ENCODE measurements at places on chromosomes 12 and 14.

DNA sequence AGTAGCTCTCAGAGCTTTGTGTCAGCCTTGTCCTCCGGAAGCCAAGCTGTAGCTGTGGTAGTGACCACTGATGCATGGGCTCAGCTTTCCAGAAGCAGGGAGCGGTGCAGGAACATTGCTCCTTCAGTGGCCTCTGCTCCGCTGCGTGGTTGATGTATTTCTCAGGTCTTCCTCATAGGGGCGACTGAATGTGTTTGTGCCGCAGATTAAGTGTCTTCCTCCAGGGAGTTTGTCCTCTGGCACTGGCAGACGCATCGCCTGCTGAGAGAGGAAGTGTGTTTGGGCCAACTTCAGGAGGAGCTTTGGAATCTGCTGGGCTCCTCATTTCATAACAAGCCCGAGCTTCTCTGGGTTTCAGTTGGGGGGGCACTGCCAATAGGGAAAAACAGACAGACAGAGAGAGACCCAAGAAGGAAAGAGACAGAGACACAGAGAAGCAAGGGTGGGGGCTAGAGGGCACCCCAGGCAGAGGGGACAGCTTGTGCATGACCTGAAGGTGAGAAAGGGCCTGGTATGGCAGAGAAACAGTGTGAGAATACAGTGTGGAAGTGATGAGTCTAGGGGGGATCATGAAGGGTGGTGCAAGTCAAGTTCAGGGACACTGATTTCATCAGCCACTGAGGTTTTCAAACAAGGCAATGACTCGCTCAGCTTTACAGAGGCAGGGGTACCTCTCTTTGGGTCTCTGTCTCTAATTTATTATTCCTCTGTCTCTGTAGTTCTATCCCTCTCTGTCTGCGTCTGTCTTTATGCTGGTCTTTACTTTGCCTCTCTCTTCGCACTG lies 69.4 kb upstream of the PRIMA1 start:
- no peak for DNase-seq

DNA sequence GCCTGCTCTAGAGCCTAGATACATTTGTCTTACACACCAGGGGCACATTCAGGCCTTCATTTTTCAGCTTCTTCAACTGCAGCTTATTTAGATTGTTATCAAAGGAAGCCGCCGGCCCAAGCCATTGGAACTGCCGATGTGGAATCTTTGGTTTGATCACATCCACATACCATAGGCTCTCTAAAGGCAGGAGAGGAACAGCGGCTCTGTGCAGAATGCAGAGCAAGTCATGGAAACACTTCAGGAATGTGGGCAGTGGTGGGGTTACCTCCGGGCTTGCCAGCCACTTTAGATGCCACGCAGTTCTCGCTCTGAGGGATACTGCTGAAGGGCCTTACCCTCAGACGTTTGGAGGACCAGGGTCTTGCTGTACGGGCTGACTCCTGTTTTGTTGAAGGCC lies 53.4 kb upstream of the PYGL start:
- no peak for DNase-seq

- no peak for DNase-seq
These were observed 33.4 kb upstream of the TXNRD1 start for GRCh38 chr12:104182144-104182543.

DNA sequence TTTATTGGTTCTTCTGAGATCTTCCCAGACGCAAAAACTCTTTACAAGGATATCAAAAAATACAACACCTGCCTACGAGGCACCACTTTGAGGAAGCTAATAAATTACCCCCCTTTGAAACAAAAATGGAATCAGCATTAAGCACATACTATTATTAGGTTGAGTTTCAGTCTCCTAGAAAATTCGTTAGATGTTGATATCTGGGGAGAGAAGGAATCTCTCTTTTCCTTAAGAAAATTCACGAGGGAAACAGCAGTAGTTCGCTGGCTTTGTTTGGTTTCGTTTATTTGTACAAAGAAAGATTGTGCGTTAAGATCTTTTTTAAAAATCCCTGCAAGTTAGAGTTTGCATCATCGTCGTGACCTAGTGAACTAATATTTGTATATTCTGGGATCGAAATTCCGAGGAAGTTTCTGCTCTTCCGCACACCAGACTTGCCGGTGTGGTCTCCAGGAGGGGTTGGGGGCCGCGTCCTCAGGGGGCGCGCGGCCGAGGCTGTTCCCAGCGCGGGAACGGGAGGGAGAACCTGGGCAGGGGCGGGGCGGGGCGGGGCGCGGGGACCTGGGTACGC lies 12.1 kb downstream of the NKX2-1 start:
- no peak for DNase-seq

DNA sequence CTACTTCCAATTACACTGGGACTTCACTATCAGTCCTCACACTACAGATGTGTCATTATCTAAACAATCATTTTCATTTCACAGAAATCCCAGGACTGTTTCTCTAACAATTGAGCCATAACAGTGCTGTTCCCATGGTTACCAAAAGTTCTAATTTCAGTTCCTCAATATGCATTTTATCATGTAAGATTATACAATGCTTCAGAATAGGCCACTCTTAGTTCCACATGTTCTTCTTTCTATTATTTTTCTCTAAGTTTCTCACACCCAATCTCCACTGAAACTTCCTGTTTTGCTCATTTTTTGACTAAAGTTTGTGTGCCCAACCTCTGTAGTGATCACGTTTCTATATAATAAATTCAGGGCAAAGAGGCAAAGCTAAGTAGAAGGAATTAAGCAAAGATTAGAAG lies 185.8 kb downstream of the DUSP6 start:
- DNase-seq: no peak

- no peak for DNase-seq
These were observed 146.3 kb downstream of the SCARB1 start for GRCh38 chr12:124717318-124717717.

- no peak for DNase-seq
These were observed 17.0 kb downstream of the CEP128 start for GRCh38 chr14:80924365-80925103.

DNA sequence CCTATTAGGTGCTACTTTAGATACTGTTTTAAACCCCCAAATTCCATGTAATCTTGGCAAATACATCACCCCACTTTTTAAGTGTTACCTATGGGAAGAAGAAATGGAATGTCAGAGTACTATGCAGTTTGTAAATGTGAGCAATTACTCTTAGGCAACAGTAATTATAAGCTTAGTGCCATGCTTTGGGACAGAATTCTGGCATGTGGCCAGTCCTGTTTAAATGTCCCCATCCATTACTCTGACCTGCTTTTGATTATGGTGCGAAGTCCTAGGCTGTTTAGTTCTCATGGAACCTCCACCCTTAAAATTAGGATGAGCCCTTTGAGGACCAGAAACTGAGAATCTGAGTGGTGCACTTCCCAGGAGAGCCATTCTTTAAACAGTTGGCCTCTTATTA lies 321.4 kb upstream of the RGS6 start:
- no peak for DNase-seq

DNA sequence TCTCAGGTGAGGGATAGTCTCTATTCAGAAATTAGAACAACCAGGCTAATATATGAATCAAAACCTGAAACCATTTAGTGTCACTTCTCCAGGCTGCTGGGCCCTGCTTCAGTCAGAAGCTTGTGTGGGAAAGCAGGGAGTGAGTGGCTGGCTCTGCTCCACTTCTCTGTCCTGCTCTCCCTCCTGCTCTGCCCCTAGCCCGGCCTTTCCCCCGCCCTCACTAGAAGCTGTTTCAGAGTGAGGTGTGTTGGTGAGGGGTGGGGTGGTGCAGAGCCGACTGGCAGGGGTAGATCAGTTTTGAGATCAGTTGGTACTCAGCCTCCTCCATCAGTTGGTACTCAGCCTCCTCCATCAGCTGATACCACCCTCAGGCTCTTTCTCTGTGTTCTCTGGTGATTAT lies 7.0 kb upstream of the PPP1R1A start:
- no peak for DNase-seq

- DNase-seq: no peak
These were observed 200.9 kb upstream of the CAND1 start for GRCh38 chr12:67068204-67068731.

DNA sequence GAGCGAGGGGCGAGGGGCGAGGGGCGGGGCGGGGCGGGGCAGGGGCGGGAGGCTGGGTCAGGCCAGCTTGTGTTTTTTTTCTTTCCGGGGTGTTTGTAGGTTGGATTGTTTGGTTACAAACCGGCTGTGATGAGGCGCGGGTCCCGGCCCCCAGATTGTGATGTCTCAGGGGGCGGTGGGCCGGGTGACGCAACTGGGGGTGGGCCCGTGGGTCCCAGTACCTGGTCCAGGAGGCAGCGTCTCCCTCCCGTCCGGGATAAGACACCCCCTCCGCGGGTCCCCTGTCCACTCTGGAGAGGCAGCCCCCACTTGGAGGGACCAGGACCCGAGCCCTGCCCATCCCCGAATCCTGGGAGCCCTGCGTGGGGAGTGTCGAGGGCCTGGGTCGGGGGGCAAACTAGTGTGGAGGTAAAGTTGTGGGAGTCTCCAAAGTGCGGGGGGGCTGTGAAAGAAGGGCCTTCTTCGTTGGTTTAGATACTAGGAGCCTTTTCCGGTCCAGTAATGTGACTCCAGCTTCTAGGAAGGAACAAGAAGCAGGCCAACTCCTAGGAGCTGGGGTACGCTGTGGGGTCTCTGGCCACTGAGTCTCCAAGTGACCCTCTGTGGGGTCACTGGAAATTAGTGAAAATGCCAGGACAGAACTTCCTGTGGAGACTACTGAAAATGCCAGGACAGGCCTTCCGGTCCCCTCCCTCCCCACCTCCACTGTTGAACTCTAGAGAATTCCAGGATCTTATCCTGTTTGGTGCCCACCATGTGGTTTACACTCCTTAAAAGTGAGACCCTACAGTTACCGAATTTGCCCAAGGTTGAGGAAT lies 579 bp upstream of the CLMN start:
- DNase-seq: no peak

GRCh38 chr14:37864861-37865718 lies 269.7 kb downstream of the TTC6 start:
- DNase-seq: no peak

GRCh38 chr14:101473045-101473729 lies 88.1 kb upstream of the DIO3 start:
- no peak for DNase-seq

DNA sequence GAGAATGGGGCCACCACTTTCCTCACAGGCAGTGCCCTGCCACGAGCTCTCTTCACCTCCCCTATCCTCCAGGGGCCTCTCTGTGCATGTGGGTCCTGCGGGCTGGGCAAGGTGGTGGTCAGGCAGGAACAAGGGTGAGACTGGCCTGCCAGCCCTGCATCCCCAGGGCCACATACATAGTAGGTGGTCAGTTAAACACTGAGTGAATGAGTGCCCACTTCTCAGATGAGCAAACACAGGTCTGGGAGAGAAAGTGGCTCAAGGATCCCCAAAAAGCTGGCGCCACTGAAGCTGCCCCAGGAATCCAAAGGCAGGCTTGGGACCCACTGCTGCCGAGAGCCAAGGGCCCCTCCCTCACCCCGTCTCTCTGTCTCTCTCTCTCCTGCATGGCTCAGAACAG lies 51.1 kb downstream of the CCNK start:
- DNase-seq: no peak

DNA sequence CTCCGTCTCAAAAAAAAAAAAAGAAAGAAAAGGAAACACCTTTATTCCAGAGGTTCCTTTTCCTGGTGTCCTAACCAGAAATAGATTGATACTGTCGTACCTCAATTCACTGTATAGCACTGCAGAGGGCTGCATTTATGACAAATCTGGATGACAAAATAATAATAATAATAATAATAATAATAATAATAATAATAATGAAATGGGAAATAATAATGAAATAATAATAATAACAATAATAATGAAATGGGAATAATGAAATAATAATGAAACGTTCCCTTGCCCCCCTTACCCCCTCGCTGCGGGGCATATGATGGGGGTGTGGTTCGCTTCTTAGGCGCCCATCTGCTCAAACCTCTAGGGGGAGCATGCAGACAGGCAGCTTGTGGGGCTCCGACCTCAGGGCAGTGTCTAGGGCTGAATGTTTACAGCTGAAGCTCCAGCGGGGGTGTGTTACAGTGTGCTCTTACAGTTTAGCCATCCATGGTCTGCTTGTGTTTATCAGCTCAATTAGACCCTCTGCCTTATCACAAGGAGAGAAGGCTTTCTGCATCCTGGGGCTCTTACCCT lies 1088.3 kb upstream of the SEL1L start:
- no peak for DNase-seq

GRCh38 chr12:131824450-131824849 lies 3.7 kb upstream of the MMP17 start:
- DNase-seq: no peak

GRCh38 chr14:68084256-68084655 lies 264.7 kb downstream of the RAD51B start:
- no peak for DNase-seq

GRCh38 chr12:107079172-107080011 lies 14.0 kb downstream of the CRY1 start:
- no peak for DNase-seq

GRCh38 chr12:7021956-7022355 lies 3.7 kb upstream of the LPCAT3 start:
- DNase-seq: no peak

GRCh38 chr12:113929312-113929989 lies 36.7 kb downstream of the RBM19 start:
- no peak for DNase-seq

DNA sequence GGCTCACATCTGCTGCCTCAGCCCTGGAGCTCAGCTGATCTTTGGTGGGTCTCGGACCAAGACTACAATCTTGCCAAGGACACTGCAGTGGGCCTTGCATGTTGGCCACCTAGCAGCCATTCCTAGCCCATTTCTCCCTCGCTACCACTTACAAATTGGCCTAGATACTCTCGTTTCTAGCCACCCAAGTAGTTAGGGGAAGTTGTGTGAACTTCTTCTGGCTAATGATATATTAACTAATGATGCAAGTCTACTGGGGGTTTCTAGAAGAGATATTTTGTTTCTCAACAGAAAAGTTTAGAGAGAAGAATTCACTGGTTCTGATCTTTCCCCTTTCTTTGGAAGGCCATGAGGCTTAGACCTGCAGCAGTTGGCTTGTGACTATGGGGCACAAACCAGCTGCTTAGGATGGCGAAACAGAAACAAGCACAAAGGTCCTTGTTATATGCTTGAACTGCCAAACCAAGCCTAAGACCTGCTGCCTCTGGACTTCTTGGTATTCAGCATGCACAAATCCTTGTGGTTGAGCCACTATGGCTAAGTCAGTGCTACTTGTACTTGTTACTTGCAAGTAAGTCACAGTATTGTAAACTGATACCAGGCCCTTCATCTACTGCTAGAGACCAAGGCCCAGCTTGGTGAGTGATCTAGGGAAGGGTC lies 30.5 kb upstream of the GPATCH2L start:
- DNase-seq: no peak

- no peak for DNase-seq
These were observed 7.3 kb downstream of the LHX5 start for GRCh38 chr12:113464452-113464775.

GRCh38 chr14:95070748-95071435 lies 86.4 kb downstream of the DICER1 start:
- DNase-seq: no peak

GRCh38 chr12:43797561-43798217 lies 8.4 kb downstream of the TWF1 start:
- no peak for DNase-seq

GRCh38 chr12:110355073-110355472 lies 48.4 kb downstream of the ANAPC7 start:
- peak; percentile 11 for DNase-seq

GRCh38 chr14:61258985-61259384 lies 22.2 kb downstream of the TMEM30B start:
- DNase-seq: no peak
